Cardiac muscle cell (in vitro differentiated cells and primary cell): ENCODE measurements at places on chromosomes 13 and 19. TPM values are rescaled to one million over a fixed set of nuclear protein-coding genes. Genes with fewer than 3 reads are reported as not detected.

C19orf73 gene
- total RNA-seq, result 2.1 and 12.5 TPM in 2 replicates

NCCRP1 gene
- 10.3 and 16.1 TPM in 2 replicates for total RNA-seq

RASIP1 gene
- total RNA-seq, result 3.2 and 5.5 TPM in 2 replicates

TNFSF11 gene
- total RNA-seq, result 0.07 TPM in 1 of 2 replicates, not detected in the other

MADCAM1 gene
- total RNA-seq, result 0.70 and 2.2 TPM in 2 replicates

ZNF471 gene
- 1.7 and 2.8 TPM in 2 replicates for total RNA-seq

DNA sequence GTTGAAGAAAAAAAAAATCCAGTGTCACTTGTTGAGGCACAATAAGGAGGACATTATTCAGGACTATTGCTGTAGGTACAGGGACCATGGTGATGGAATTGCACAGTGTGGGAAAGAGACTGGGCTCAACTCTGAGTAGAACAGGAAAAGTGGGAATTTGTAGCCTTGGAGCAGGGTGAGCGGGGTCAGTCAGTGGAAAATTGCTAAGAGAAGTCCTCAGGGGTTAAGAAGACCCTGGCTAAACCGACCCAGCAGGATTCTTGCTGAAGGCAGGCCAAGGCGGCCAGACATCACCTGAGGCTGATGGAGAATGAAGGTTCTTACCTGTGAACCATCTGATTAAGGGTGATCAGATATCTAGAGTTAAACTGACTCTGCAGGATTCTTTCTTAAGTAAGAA is 12.5 kb downstream of the LAIR2 start:
- no peaks in the 10 kb centered on the region for H3K4me1 ChIP-seq
- H3K27me3 ChIP-seq, result no peaks in the 10 kb centered on the region
- no peak overlapping the region for H3K27ac ChIP-seq
- H3K36me3 ChIP-seq, result no peaks in the 10 kb centered on the region
- H3K4me3 ChIP-seq, result no peak overlapping the region

- DNase-seq, result no peak
- peaks cover 76% of the 10 kb centered on the region for H3K27me3 ChIP-seq
- no peaks in the 10 kb centered on the region for H3K36me3 ChIP-seq
Observed at GRCh38 chr19:50820086-50820485, 3.5 kb downstream of the KLK1 start.

GRCh38 chr13:64912141-64912540 is 2318.0 kb downstream of the PCDH9 start:
- DNase-seq, result no peak
- no peaks in the 10 kb centered on the region for H3K27me3 ChIP-seq
- no peaks in the 10 kb centered on the region for H3K36me3 ChIP-seq
- no peak overlapping the region for H3K27ac ChIP-seq
- H3K4me3 ChIP-seq, result no peak overlapping the region

DNA sequence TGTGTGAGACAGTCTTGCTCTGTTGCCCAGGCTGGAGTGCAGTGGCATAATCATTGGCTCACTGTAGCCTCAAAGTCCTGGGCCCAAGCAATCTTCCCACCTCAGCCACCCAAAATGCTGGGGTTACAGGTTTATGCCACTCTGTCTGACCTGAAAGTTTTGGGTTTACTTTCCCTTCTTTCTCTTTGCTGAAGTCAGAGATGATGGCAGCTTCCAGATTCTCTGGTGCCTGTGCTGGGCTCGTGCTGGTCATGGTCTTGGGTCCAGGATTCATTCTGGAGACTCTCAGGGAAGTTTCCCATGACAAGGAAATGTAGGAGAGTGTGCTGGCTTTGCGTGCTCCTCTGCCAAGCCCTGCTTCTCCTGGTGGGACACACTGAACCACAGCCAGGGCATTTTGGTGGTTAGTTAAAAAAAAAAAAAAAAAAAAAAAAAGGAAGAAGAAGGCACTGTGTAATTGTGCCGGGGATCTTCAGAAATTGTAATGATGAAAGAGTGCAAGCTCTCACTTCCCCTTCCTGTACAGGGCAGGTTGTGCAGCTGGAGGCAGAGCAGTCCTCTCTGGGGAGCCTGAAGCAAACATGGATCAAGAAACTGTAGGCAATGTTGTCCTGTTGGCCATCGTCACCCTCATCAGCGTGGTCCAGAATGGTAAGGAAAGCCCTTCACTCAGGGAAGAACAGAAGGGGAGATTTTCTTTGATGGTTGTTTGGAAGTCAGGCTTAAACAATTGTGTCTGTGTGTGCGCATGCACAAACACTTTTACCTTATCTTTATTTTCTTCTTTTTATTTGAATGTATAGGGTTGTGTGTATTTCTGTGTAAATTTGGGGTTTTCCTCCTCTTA is at the start of gene ALOX5AP:
ALOX5AP (plus strand) TSS at position 519 of the 847 bp plus-strand sequence; CDS start at position 582, 63 bp downstream.
- no peaks in the 10 kb centered on the region for H3K36me3 ChIP-seq
- H3K27me3 ChIP-seq, result no peaks in the 10 kb centered on the region
- no peak within 1 kb of the TSS for H3K27ac ChIP-seq
- H3K4me1 ChIP-seq, result no peaks in the 10 kb centered on the region
- DNase-seq, result no peak
- no peak within 1 kb of the TSS for H3K4me3 ChIP-seq

- H3K27ac ChIP-seq, result no peak overlapping the region
- no peak overlapping the region for H3K4me3 ChIP-seq
- H3K4me1 ChIP-seq, result peaks cover 6% of the 10 kb centered on the region
- H3K36me3 ChIP-seq, result no peaks in the 10 kb centered on the region
- no peak for DNase-seq
- H3K27me3 ChIP-seq, result no peaks in the 10 kb centered on the region
Observed at GRCh38 chr13:53105890-53106289, 77.3 kb downstream of the OLFM4 start.

- H3K4me1 ChIP-seq, result peaks cover 6% of the 10 kb centered on the region
- no peak overlapping the region for H3K4me3 ChIP-seq
- DNase-seq, result no peak
- H3K27ac ChIP-seq, result no peak overlapping the region
- H3K27me3 ChIP-seq, result no peaks in the 10 kb centered on the region
- H3K36me3 ChIP-seq, result peaks cover 30% of the 10 kb centered on the region
Observed at GRCh38 chr13:33111414-33112110, 95.3 kb downstream of the KL start.

DNA sequence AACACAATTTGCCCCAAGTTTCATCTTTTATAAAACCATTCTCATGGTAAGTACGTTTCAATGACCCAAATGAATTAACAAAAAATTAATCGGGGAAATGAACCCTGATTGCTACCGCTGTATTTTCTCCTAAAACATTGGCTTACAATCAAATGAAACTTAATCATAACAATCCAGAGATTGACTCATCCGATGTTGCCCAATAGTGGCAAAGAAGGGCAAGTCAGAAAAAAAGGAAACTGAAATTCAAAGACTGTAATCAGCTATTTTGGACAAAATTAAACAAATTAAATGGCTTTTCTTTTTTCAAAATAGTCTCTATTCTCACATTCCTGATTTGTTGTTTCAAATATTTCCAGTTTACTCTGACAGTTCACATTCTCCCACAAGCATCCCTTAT is 3.9 kb upstream of the ACOD1 start:
- no peaks in the 10 kb centered on the region for H3K36me3 ChIP-seq
- DNase-seq, result peak; percentile 70
- H3K4me3 ChIP-seq, result no peak overlapping the region
- no peak overlapping the region for H3K27ac ChIP-seq
- H3K4me1 ChIP-seq, result no peaks in the 10 kb centered on the region

DNA sequence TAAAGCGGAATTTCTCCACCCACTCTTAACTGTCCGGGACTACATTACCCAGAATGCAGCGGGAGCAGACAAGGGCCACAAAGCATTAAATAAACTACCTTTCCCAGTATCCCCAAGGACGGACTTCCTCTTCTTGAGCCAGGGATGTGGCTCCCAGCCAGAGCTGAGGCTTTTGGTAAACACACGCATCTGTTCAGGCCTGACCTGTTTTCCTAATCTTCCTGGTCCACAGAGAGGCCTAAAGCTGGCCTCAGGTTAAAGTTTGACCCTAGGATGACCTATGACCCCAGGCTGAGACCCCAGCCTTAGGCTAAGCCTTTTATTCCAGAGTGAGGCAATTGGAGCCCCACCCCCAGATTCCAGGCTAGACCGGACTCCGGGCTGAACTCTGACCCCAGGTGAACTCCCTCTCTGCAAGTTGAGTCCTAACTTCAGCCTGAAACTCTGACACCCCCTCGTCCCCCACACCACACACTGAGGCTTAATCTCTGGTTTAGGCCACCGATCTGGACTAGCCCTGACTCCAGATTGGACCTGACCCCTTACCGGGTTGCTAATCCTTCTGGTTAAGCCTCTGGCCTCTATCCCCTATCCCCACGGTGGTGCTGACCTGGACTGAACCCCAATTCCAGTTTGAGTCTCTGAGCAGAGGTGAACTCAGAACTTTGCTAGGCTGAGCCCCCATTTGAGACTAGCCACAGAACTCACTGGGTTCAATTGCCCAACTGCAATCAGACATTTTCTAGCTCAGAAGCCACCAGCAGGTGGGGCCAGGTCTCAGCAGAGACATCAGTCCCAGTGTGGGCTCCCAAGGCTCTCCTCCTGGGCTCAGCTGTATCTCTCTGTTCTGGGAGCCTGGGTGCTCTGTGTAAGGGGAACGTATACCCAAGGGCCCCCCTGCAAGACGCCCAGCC is 750 bp upstream of the GPR108 start:
- peak overlapping the region; percentile 80 for H3K27ac ChIP-seq

- H3K4me1 ChIP-seq, result no peaks in the 10 kb centered on the region
- peak overlapping the region; percentile 43 for H3K4me3 ChIP-seq
- no peak overlapping the region for H3K27ac ChIP-seq
- peaks cover 50% of the 10 kb centered on the region for H3K27me3 ChIP-seq
Observed at GRCh38 chr13:28819735-28820098, 422 bp upstream of the MTUS2 start.

DNA sequence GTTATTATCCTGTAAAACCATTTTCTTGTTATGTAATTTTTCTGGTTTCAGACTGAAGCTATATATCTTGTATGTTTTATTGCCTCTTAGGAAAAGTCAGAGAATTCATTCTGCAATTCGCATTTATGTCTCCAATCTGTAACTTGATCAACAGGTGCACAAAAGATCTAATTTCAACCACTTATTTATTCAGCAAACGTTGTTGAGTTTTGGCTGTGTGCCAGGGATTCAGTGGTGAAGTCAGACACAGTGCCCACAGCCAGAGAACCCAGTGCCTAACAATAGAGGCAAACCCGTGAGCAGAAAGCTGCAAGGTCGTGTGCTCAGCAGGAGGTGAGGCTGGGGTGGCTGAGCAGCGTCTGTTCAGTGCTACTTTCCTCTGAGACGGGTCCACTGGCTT is 119.5 kb upstream of the MCF2L start:
- no peaks in the 10 kb centered on the region for H3K4me1 ChIP-seq
- no peak overlapping the region for H3K4me3 ChIP-seq
- no peak overlapping the region for H3K27ac ChIP-seq

DNA sequence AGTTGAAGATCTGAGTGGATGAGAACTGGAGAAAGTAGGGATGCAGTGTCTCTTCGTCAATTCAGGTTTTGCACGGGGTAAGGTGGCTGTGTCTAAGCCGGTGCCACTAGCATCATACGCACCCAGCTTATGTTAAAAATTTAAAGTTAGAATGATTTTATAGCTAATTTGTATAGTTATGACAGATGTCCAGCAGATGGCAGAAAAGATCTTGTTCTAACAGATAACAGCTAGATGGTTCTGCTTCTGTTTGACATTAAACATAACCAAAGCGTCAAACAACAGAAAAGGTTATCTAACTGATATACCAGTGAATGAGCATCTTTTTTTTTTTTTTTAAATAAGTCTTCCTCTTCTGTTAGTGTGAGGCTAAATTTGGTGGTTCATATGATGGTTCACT is 18.8 kb upstream of the EDDM13 start:
- no peaks in the 10 kb centered on the region for H3K4me1 ChIP-seq
- no peak overlapping the region for H3K27ac ChIP-seq
- peak; percentile 26 for DNase-seq
- H3K36me3 ChIP-seq, result no peaks in the 10 kb centered on the region

GRCh38 chr19:55283548-55284377 is at the start of gene BRSK1:
TSS of gene BRSK1 (plus strand) at chr19:55283997. CDS start at chr19:55284443, 446 bp downstream.
- H3K27ac ChIP-seq, result peak within 1 kb of the TSS; percentile 87
- H3K4me3 ChIP-seq, result peak within 1 kb of the TSS; percentile 98
- no peaks in the 10 kb centered on the region for H3K27me3 ChIP-seq
- peak; percentile 70 for DNase-seq

GRCh38 chr19:31350693-31351055 is 1.4 kb upstream of the TSHZ3 start:
- peak; percentile 66 for DNase-seq
- peaks cover 77% of the 10 kb centered on the region for H3K27me3 ChIP-seq
- H3K36me3 ChIP-seq, result no peaks in the 10 kb centered on the region
- H3K4me3 ChIP-seq, result peak overlapping the region; percentile 93

GRCh38 chr13:77514336-77514726 is 21.2 kb upstream of the SCEL start:
- no peak overlapping the region for H3K4me3 ChIP-seq
- no peak overlapping the region for H3K27ac ChIP-seq
- H3K27me3 ChIP-seq, result no peaks in the 10 kb centered on the region
- DNase-seq, result no peak

- H3K27ac ChIP-seq, result peak overlapping the region; percentile 65
- H3K4me3 ChIP-seq, result no peak overlapping the region
- peak; percentile 91 for DNase-seq
- peaks cover 58% of the 10 kb centered on the region for H3K4me1 ChIP-seq
- no peaks in the 10 kb centered on the region for H3K36me3 ChIP-seq
- H3K27me3 ChIP-seq, result no peaks in the 10 kb centered on the region
Observed at GRCh38 chr13:41780715-41781706, 179.9 kb downstream of the VWA8 start.

- DNase-seq, result no peak
- no peaks in the 10 kb centered on the region for H3K27me3 ChIP-seq
- H3K36me3 ChIP-seq, result no peaks in the 10 kb centered on the region
- no peak overlapping the region for H3K27ac ChIP-seq
Observed at GRCh38 chr13:73662833-73663232, 471.4 kb downstream of the KLF12 start.

DNA sequence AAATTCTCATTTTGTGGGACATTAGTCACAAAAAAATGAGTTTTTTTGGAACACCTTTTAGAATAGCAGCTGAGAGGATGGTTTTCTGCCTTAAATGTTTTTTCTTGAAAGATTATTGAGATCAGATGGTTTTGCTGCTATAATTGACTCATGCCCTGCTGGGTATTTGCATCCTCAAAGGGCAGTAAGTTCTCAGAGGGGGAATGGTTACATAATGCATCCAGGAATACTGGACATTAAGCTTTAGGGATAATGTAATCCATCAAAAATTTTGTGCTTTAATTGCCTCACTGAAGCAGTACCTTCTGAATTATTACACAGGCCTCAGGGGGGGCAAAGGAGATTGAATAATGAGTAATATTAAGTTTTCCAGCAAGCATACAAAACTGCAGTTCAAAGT is 866.3 kb upstream of the SPRY2 start:
- no peaks in the 10 kb centered on the region for H3K27me3 ChIP-seq
- H3K27ac ChIP-seq, result no peak overlapping the region
- DNase-seq, result no peak
- H3K4me1 ChIP-seq, result no peaks in the 10 kb centered on the region

DNA sequence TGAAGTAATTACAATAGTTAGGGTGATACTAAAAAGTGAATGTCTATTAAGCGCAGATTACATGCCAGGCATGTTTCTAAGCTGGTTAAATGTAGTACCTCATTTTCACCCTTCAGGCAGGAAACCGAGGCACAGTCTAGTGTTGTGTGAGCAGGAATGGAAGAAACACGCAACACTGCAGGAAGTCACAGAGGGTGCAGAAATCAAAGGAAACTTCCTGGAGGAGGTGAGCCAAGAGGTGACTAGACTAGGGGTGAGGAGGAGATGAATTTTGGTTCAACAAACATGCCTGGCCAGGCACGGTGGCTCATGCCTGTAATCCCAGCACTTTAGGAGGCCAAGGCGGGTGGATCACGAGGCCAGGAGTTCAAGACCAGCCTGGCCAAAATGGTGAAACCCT is 41.8 kb downstream of the ZNF473 start:
- H3K27me3 ChIP-seq, result no peaks in the 10 kb centered on the region
- no peaks in the 10 kb centered on the region for H3K36me3 ChIP-seq
- no peak overlapping the region for H3K4me3 ChIP-seq
- H3K27ac ChIP-seq, result no peak overlapping the region
